ENCODE measurements at places on chromosomes 2 and 18.

GRCh38 chr2:16553226-16553625, 112.4 kb downstream of the CYRIA start:
- peak; percentile 28 for DNase-seq

DNA sequence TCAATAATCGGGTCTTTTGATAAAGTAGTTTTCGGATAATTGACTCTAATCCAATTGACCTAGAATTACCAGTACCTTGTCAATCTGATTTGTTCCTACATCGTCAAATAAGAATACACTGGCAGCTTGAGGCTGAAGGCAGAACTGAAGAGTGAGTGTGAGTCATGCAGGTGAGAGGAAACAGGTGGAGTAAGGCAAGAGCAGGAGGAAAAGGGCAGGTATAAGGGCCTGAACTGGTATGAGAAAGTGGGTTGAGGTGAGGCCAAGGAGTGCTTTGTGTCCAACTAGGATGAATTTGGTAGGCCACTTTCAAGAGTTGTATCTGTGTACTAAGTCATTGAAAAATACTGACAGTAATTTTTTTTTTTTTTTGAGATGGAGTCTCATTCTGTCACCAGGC, 186.0 kb downstream of the ZNF385B start:
- no peak for DNase-seq

DNA sequence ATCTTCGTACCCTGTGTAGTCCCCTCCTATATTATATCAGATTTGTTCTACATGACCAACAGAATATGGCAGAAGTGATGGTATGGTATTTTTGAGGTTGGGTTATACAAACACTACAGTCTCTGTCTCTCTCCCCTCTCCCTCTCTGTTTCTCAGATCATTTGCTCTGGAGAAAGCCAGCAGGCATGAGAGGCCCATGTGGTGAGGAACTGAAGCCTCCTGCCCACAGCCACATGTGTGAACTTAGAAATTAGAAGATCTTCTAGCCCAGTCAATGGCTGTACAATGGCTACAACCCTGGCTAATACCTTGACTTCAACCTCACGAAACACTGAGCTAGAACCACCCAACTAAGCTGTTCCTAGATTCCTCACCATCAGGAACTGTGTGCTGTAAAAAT, 250.6 kb downstream of the SMAD2 start:
- no peak for DNase-seq

DNA sequence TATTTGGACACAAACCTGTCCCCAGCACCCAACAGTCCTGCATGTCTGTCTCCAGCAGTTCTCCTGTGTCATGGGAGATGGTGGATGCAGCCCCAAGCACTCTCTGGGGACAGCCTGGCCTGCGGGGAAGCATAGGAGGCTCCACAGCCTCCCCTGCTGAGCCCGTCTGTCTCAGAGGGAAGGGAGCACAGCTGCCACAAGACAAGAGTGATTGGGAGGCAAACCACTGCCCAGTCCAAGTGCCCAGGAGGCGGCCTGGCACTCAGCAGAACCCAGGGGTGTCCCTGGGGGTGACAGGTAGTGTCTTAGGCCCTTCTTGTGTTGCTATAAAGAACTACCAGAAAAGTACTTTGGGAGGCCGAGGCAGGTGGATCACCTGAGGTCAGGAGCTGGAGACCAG, 211.2 kb upstream of the MYT1L start:
- no peak for DNase-seq

DNA sequence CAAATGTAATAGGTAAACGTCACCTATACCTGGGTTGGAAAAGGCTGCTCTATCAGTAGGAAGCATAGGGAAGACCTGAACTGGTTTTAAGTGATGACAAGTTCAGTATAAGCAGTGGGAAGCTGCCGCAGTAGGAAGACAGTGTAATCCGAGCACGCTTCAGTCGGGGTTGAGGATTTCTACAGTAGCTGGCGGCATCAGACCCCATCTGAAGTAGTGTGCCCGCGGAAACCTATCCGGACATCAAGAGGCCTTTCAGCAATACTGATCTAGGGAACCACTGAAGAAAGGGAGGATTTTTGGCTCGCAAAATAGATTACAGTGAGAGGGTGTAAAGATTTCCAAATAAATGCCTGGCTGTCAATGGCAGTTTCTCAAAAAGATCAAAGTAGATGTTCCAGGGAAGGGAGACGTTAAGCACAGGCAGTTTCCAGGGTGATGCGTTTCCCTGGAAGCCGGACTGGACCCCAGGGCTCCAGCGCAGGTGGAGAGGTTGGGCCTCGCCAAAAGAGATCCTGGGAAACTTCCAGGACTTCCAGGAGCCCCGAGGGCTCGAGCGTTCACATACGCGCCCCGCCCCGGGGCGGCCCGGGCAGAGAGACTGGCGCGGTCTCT, 5.3 kb downstream of the LOXL3 start:
- DNase-seq: no peak

DNA sequence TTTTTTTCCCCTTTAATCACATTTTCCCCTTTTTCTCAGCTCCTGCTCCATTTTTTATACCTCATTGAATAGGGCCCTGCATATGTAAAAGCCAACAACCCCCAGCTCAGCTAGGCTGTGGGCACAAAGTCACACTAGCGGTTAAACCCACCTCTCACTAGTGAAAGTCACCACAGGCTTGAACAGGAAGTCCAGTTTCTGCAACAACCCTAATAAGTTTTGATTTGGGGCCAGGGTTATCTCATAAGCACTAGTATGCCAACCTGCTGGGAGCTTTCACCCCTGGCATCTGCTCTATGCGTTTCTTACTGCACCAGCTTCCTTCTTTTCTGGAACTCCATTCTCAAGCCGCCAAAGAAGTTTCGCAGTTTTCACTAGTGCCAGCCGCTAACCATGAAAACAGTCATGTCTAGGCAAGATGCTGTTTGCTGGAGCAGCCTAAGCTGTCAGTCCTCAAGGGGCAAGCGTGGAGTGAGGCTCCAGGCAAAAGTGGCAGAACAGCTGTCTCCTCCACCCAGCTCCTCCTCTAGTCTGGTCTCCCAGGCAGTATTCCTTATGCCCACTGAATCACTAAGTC, 197.0 kb upstream of the MEIS1 start:
- DNase-seq: no peak

DNA sequence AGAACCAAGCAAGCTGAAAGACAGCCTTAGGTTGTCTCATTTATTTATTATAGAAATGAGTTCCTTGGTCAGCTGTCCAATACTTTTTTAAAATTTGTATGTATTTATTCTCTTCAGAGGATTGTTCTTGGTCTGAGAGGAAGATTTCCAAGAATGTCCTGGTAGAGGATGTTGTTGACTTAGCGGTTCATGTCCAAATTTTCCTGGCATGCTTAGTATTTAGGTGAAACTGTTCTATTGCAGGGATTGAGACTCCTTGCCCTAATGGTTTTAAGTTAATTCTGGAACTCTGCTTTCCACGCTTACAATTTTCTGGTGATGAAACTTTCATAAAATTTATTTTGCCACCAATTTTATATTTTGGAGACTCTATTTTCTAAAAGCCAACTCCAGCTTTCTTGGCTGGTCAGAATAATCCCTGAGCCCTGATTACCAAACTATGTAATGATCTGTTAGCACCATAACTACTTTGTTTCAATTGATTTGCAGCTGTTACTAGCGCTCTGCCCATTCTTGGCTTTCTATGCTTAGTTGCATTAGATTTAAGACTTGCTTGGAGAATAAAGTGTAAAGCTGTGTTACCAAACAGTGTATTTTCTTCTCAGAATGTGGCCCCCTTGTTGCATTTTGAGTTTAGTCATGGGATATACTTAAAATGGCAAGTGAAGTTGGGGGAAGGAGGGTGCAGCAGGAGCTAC, 1868.8 kb upstream of the CELF4 start:
- no peak for DNase-seq

- DNase-seq: no peak
These were observed 124.9 kb downstream of the PLB1 start for GRCh38 chr2:28620801-28621171.

- peak; percentile 14 for DNase-seq
These were observed 117.2 kb upstream of the HS6ST1 start for GRCh38 chr2:128435576-128436478.

- DNase-seq: no peak
These were observed 196.4 kb downstream of the NOL4 start for GRCh38 chr18:34028324-34028723.

DNA sequence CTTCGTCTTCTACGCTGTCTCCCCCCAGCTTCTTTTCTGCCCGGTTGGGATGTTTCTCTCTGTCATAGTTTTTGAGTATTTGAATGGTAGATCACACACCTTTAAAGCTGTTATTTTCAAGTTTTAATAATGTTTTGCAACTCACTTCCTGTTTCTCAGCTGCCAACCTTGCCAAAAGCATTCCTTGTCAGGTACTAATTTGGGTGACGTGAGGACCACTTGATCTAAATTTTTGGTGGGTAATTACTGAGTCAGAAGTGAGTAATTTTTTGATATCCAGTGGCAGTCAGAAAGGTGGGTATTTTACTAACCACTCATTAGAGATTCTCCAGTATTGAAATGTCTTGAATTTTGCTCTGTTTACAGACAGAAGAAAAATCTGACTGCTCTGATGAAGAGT, 852.4 kb upstream of the FANCL start:
- DNase-seq: no peak
